ENCODE measurements at places on chromosomes 1 and 21.

- no peak for DNase-seq
Observed at GRCh38 chr1:111015222-111015621, 51.5 kb upstream of the LRIF1 start.

GRCh38 chr1:221418346-221418745 is 323.5 kb downstream of the DUSP10 start:
- DNase-seq: no peak

- no peak for DNase-seq
Observed at GRCh38 chr21:15514073-15514946, 215.5 kb upstream of the USP25 start.

DNA sequence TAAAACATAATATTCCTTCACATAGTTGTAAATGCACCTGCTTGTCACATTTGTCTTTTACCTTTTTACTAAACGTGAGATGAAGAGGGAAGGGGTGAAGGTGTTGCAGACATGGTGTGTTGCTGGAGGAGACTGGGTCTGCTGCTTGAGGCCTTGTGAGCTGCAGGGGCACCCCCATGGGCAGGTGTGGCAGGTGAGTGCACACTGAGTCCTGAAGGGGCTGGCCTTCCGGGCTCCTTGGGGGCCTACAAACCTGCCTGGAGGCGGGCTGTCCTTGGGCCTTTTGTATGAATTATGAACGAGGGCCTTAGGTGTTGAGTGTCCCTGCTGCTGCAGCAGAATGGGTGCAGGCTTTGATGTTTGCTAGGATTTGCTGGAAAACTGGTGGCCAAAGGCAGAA is 3.8 kb downstream of the PCNT start:
- no peak for DNase-seq

DNA sequence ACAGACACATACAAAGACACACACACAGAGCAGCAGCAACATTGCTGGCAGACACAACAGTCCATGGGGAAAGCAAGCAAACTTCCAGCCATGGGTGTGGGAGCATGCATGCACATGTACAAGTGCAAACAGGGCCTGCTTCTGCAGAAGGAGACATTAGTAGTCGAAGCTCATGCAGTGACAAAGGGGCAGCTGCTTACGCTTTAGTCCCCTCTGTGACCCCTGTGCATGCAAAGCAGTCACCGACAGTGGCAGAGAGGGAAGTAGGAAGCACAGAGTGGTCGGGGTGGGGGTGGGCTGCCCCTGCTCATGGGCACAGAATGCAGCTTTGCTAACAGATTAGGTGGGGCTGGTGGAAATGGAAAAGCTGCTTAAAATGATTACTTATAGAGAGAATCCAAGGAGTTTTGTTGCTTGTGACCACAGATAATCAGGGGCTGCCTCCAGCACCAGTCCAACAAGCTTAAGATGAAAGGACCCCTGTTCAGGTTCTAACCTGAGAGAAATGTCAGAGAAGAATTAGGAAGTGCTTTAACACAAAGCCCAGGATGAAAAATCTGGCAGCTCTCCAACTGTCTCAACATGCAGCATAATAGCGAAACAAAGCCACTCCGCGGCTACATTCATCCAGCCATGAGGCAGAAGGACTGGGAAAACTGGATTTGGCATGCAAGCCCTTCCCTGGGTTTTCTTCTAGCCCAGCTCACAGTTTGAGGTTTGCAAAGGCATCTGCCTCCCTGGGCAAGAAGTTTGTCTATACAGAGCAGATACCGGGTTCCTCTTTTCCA is 378.9 kb downstream of the KCNH1 start:
- DNase-seq: peak; percentile 96

GRCh38 chr1:26276432-26276838 is 3.5 kb upstream of the SH3BGRL3 start:
- DNase-seq: no peak

DNA sequence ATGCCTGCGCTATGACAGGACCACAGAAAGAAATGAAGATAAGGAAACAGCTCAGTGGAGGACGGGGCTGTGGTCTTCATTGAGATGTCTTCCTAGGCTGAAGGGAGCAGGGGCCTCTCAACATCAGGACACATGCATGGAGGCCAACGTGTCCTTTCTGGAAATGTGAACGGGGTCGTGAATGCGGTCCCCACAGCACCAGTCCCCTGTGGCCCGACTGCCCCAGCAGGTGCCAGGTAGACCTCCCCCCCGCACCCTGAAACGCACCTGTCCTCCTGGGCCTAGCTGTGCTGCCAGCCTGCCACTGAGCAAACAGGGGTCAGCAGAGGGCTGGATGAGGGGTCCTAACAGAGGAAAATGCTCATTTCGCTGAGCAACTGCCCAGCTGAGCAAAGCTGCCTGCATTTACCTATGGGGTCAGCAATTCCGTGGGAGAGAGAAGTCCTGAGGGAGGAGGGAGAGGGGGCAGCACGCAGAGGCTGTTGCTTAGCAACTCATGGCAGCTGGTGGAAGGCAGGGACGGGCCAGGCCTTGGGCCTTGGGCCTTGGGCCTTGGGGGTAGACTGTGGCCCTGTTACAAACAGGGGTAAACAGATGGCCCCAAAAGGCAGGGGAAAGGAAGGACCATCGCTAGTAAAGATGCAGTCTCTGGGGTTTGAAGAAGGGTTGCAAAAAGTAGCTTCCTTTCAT is 77.4 kb downstream of the NPHP4 start:
- DNase-seq: no peak

DNA sequence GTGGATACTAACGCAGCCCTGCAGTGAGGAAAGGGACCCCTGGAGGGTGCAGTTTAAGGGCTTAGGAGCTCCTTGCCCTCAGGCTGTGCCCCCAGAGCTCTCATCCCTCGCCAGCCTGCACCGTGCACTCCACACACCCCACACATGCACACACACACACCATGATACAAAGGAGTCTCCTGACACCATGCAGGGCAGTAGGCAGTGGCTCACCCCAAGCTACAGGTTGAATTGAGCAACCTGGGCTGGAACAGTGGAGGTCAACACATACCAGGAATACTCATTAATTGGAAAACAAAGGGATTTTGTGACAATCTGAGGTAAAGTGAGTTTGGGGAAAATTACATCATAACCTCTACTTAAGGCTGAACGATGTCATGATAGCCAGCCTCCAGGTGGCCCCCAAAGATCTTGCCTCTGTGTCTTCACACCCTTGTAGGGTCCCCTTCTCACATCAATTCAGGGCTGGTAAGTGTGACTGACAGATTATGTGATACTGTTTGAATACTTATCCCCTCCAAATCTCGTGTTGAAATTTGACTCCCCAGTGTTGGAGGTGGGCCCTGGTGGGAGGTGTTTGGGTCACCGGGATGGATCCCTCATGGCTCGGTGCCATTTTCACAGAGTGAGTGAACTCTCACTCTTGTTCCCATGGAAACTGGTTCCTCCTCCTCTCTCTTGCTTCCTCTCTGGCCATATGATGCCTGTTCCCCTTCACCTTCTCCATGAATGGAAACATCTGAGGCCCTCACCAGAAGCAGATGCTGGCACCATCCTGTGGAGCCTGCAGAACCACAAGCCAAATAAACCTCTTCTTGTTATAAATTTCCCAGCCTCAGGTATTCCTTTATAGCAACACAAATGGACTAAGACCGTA is 111.0 kb upstream of the RAB4A start:
- DNase-seq: no peak

GRCh38 chr1:9731561-9731960 is 80.0 kb downstream of the PIK3CD start:
- DNase-seq: no peak

DNA sequence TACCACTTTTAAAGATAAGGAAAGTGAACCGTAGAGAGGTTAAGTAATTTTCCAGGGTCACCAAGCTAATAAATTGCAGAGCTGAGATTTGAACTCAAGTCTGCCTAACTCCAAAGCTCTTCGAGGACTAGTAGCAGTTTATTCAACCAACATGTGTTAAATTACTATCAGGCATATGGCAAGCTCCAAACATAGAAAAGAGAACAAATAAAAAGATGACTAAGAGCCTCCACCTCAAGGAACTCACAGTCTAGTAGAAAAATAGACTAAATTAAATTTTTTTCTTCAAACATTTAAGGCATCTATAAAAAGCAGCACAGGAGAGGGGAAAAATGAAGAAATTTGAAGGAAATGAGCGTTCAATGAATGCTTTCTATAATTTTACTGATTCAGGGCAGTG is 22.2 kb downstream of the SLC9C2 start:
- DNase-seq: no peak

DNA sequence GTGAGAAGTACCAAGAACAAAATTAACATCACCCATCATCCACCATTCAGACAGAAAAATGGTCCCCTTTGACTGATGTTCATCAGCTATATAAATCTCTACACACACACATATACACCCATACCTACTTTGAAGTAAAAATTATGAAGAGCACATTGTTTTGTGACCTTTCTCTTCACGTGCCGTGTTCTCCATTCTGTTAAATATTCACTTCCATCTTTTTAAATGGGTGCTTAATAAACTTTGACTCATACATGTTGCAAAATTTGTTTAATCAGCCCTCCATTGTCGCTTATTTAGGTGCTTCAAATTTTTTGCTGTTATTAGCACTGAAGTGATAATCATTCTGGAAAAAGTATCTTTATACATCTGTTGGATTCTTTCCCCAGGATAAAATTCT is 80.1 kb downstream of the CLIC6 start:
- no peak for DNase-seq

GRCh38 chr1:116375148-116375886 is 2.3 kb downstream of the ATP1A1 start:
- DNase-seq: peak; percentile 47

- DNase-seq: no peak
Observed at GRCh38 chr1:63363014-63363413, 4.4 kb upstream of the ALG6 start.

GRCh38 chr1:53075761-53076163 is 13.7 kb downstream of the PODN start:
- DNase-seq: no peak

DNA sequence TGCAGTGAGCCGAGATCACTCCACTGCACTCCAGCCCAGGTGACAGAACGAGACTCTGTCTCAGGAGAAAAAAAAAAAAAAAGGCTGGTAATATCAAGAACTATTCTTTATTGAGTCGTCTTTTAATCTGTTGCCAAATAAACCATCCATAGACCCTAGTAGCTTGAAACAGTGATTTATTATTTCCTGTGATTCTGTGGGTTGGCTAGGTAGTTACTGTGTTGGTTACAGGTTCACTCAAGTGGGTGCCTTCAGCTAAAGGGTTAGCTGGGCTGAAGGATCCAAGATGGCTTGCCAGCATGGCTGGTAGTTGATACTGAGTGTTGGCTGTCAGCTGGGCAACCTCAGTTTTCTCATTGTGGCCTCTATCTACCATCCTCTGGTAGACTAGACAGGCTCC is 9.2 kb downstream of the TLCD4 start:
- no peak for DNase-seq

DNA sequence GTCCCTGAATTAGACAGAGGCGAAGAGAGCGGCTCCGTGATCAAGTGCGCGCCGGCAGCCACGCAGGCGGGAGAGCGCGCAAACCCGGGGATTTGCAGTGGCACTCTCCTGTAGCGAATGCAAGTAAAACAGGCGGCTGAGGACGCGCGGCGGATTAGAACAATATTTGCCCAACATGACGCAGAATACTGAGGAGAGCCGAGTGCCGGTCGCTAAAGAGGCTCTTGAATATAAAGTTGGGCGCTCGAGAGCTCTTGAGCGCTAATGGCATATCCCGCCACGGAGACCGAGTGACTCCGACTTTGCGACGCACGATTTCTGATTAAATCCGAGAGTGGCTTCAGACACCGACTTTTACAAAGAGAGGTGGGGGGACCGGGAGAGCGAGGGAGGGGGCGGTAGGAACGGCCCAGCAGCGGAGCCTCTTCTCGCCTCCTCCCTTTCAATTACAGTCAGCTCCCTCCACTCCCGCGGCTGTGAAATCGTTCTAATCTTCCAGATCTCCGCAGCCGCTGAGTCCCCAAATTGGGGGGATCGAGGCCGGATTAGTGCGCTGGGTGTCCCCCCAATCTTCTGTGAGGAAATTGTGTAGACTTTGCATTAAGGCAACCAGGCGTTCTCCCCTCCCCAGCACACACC is 2.3 kb downstream of the PAX7 start:
- no peak for DNase-seq

DNA sequence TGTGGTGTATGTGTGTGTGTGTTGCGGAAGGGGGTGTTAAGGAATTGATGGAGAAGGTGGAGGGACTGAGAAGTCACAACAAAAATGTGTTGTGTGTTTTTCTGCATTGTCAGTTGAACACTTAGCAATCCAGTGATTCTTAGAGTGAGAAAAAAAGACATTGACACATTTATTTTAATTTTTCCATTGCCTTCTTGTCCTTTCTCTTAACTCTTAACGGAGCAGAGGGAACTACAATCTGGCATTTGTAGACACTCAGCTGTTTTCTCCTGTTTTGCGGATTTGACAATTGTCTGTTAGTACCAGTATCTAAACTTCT is 725 bp downstream of the C1orf53 start:
- no peak for DNase-seq

DNA sequence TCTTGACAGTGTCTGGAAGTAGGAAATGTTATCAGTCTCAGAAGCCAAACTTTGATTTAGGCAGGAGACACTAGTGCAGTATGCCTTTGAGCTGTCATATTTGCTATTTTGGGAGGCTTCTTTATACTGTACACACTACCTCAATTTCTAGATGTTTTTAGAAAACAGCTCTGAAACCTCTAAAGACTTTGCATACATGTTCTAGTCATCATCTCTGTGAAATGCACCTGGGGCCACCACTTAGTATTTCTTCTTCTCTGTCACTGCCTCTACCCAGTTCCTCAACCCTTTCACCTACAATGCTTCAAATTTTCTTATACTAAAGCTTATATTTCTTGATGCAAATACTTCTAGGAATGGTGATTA is 29.1 kb upstream of the PLA2G4A start:
- no peak for DNase-seq

DNA sequence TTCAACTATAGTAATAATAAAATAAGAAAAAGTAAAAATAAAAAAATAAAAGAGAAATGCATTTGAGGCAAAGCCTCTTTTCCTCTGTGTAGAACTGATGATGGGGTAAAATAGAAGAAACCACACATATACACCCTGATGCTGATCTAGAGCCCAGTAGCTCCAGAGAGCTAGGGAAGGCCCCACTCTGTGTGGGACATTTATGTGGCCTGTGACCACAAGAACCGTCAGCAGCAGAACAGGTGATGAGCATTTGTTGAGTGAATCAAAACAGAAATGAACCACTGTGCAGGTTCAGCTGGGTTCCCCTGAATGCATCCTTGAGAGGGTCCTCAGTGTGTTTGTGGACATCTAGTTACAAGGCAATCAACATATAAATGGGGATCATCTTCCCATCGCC is 221.8 kb upstream of the HOOK1 start:
- no peak for DNase-seq

DNA sequence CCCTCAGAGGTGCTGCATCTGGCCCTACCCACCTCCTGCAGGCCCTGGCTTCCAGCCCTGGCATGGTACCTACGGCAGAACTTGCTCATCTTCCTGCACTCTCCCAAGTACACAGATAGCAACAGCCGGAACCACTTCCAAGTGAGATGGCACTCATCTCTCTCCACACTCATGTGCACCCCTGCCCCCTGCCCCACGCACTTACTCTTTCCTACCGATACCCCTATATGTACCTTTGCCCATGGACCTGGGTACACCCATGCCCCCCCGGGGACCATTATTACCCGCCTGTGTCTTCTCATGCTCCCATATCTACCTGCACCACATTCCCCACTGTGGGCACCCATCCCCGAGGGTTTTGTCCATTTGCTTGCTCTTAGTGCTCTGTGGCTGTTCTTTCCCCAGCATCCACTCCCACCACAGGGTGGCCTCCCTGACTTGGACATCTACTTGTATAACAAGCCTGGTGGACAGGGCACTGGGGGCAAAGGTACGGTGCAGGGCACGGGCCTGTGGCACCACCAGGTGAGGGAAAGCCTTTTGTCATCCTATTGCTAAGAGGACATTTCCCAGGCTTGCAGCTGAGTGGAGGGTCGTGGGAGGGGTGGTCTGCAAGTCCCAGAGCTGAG is 14.7 kb downstream of the HYI start:
- DNase-seq: no peak

GRCh38 chr1:4171480-4172450 is 271.7 kb upstream of the C1orf174 start:
- DNase-seq: no peak

Data from cerebellar cortex (tissue), 1 donor.